BJ (cell line): ENCODE measurements at places on chromosomes 1 and 21. TPM values are rescaled to one million over a fixed set of nuclear protein-coding genes. Genes with fewer than 3 reads are reported as not detected.

Gene TEX38
- 0.07 TPM in 1 of 2 replicates, not detected in the other for polyA plus RNA-seq

Gene GBP6
- not detected in 2 replicates for polyA plus RNA-seq

Gene SHISAL2A
- not detected in 2 replicates for polyA plus RNA-seq

Gene URB1
- polyA plus RNA-seq: 6.5 and 8.8 TPM in 2 replicates

Gene C8B
- not detected in 2 replicates for polyA plus RNA-seq

Gene FCMR
- 0.56 and 1.4 TPM in 2 replicates for polyA plus RNA-seq

Gene POU3F1
- polyA plus RNA-seq: not detected in 2 replicates

Gene TFF3
- polyA plus RNA-seq: not detected in 2 replicates

Gene ATP1A2
- 0.49 and 1.1 TPM in 2 replicates for polyA plus RNA-seq

Gene SPRR5
- not detected in 2 replicates for polyA plus RNA-seq

Gene LORICRIN
- not detected in 2 replicates for polyA plus RNA-seq

Gene ATG4C
- 2.2 and 7.1 TPM in 2 replicates for polyA plus RNA-seq

Gene HLCS
- 16.9 and 23.3 TPM in 2 replicates for polyA plus RNA-seq

Gene ZNF436
- polyA plus RNA-seq: 8.1 and 12.6 TPM in 2 replicates

Gene RNU1-3
- polyA plus RNA-seq: not detected in 2 replicates

Gene ETV3L
- not detected in 2 replicates for polyA plus RNA-seq

Gene UBXN11
- polyA plus RNA-seq: 8.5 and 12.9 TPM in 2 replicates

Gene UHMK1
- polyA plus RNA-seq: 16.9 and 37.5 TPM in 2 replicates

Gene HES2
- not detected in 2 replicates for polyA plus RNA-seq

Gene TMEM79
- polyA plus RNA-seq: 2.3 and 3.3 TPM in 2 replicates

Gene EDARADD
- polyA plus RNA-seq: 0.05 TPM in 1 of 2 replicates, not detected in the other

Gene CORT
- polyA plus RNA-seq: 0.12 TPM in 1 of 2 replicates, not detected in the other

Gene ANGPTL7
- not detected in 2 replicates for polyA plus RNA-seq

Gene ALPL
- polyA plus RNA-seq: 0.28 and 0.45 TPM in 2 replicates

Gene ADAMTS5
- 4.2 and 5.4 TPM in 2 replicates for polyA plus RNA-seq

Gene ADORA3
- polyA plus RNA-seq: not detected in 2 replicates

Gene CDK18
- 0.45 and 0.83 TPM in 2 replicates for polyA plus RNA-seq

Gene ALDH9A1
- polyA plus RNA-seq: 43.8 and 71.7 TPM in 2 replicates

Gene LEFTY2
- polyA plus RNA-seq: not detected in 2 replicates

Gene KRTAP19-3
- not detected in 2 replicates for polyA plus RNA-seq

Gene FNBP1L
- polyA plus RNA-seq: 5.5 and 12.4 TPM in 2 replicates

Gene PCBP3
- 0.99 and 2.1 TPM in 2 replicates for polyA plus RNA-seq

Gene ORC1
- polyA plus RNA-seq: 2.8 and 3.1 TPM in 2 replicates

Gene S100A2
- polyA plus RNA-seq: 2.0 and 2.7 TPM in 2 replicates

Gene NT5C1A
- not detected in 2 replicates for polyA plus RNA-seq
